ENCODE measurements at places on chromosomes 12 and 14.

DNA sequence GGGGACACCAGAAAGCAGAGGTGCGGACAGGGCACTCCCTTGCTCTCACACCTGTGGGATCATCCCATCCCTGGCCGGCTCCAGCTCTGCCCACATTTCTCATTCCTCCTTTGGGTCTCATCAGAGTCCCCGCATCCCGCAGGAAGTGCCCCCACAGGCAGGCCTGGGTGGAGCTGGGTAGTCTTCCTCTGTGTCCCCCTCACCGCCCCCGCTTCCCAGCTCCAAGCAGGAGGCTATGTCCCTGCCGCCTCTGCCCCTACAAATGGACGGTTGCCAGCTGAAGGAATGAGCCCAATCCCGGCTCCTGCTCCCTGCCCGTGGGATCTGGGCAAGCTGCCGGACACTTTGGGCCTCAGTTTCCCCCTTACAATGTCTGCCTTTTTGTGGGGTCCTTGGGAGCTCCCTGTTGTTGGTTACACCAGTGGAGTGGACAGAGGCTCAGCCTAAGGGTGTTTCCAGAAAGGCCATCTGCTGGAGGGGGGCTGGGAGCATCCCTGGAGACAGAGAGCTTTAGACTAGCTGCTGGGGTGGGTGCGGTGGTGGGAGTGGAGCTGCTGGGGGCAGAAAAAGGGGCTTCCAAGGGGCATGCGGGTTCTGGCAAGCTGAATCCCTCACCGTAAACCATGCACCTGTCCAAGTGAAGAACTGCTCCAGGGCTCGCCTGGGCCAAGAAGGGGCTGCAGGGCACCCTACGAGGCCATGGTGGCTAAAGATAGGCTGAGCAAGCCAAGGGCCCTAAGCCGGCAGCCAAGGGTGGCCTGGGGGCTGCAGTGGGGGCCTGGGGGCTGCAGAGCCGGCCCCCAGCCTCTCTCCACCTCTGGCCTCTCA lies 7.9 kb upstream of the GPR132 start:
- no peak for DNase-seq

GRCh38 chr12:68364893-68365725 lies 32.9 kb upstream of the MDM1 start:
- peak; percentile 72 for DNase-seq

GRCh38 chr12:28497889-28498411 lies 307.7 kb downstream of the CCDC91 start:
- no peak for DNase-seq

DNA sequence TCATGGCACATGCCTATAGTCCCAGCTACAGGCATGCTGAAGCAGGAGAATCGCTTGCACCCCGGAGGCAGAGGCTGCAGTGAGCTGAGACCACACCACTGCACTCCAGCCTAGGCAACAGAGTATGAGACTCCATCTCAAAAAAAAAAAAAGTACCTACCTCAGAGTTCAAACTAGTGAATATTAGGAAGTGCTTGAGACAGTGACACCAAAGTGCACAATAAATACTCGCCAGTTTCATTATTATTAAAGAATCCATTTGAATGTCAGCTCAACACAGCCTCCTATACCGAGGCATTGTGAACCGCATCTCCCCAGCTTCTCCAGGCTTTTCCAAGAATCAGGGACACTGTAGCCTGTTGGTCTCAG lies 5.0 kb downstream of the GAPDH start:
- DNase-seq, result no peak

GRCh38 chr12:104643819-104644669 lies 187.3 kb downstream of the CHST11 start:
- no peak for DNase-seq

- no peak for DNase-seq
Measured at GRCh38 chr14:59679872-59680271, 103.3 kb upstream of the CCDC175 start.

- no peak for DNase-seq
Measured at GRCh38 chr12:15918066-15918465, 6.9 kb downstream of the DERA start.

- DNase-seq, result no peak
Measured at GRCh38 chr12:107328442-107329133, 235.2 kb upstream of the CRY1 start.

DNA sequence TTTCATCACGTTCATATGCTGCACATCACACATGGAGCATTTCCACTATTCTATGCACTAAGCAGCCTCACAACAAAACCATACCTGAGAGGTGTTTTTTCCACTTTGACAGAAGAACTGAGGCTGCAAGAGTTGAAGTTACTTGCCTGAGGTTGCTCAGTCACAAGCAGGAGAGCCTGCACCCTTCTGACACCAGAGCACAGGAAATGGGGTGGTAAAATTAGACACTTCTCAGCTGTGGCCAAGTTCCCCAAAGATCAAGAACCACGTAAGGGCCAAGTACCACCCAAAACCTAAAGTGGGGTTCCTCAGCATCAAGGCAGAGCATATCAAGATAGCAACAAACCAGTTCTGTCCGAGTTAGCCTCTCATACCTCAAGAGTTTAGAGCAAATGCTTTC lies 185.8 kb downstream of the CAPZA3 start:
- no peak for DNase-seq

DNA sequence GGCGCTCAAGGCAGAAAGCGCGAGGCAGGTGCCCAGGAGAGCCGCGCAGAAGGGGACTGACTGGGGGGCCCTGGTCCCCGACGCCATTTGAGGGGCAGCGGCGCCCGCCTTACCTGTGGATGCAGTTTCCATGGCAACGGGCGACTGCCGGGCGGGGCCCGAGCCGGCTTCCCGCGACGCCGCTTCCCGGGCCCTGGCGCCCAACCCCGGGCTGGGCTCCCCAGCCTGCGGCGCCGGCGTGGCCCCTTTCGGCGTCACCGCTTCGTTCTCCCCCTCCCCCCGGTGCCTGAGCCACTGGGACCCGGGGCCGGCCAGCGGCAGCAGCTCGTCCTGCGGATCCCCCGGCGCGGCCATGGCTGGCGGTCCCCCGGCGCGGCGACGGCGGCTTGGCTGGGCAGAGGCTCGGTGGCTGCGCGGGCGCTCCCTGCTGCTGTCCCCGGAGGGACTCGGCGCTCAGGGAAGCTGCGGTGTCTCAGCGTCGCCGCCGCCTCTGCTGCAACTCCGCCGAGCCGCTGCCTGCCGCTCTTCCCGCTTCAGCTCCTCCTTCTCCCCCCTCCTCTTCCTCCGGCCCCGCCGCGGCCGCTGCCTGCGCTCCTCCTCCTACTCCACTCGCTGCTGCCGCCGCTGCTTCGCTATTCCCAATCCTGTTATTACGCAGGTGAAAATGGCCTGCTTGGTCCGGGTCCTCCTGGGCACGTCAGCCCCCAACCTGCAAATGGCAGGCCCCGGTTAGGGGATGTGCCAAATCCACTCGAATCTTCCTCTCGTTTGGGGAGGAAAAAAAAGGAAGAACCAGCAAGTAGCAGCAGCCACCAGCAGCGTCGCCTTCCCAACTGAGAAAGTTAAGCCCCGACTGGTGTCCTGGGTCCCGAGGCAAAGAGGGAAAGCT lies at the start of gene RTN1:
Gene RTN1, minus strand, starts transcription at position 500 of the 889 bp plus-strand sequence. Its CDS starts 146 bp downstream, at position 354.
- no peak for DNase-seq

DNA sequence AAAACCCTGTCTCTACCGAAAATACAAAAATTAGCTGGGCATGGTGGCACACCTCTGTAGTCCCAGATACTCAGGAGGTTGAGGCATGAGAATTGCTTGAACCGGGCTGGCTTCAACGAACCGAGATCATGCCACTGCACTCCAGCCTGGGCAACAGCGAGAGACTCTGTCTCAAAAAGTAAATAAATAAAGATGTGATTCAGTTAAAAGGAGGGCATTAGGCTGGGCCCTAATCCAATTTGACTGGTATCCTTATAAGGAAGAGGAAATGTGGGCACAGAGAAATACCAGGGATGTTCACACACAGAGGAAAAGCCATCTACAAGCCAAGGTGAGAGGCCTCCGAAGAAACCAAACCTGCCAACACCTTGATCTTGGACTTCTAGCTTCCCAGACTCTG lies 10.1 kb upstream of the DCAF4 start:
- no peak for DNase-seq

Data from Panc1 (cell line).